ENCODE measurements at places on chromosomes 7 and 10. TPM values are rescaled to one million over a fixed set of nuclear protein-coding genes. Genes with fewer than 3 reads are reported as not detected.

GRCh38 chr7:50140688-50141087, 47.6 kb upstream of the ZPBP start:
- DNase-seq, result no peak

DNA sequence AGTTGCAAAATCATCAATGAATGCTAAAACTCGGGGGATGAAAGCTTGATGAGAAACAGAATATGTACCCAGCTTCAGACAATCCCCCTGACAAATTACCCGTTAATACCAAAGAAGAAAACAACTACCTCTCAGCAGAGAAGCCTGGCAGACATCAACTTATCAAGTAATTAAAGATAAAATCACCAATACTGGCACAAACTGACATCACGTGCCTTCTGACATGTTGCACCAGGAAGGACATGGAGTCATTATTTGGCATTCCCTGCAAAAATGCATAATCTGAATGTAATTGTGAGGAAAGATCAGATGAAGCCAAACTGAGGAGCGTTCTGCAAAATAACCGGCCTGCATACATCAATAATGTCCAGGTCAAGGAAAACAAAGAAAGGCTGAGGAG, 7.7 kb downstream of the SLIT1 start:
- no peak for DNase-seq

GRCh38 chr10:22342421-22342820, 2.9 kb upstream of the SPAG6 start:
- DNase-seq, result no peak

- DNase-seq, result no peak
These were observed 141.9 kb downstream of the RPS24 start for GRCh38 chr10:78175444-78176015.

DNA sequence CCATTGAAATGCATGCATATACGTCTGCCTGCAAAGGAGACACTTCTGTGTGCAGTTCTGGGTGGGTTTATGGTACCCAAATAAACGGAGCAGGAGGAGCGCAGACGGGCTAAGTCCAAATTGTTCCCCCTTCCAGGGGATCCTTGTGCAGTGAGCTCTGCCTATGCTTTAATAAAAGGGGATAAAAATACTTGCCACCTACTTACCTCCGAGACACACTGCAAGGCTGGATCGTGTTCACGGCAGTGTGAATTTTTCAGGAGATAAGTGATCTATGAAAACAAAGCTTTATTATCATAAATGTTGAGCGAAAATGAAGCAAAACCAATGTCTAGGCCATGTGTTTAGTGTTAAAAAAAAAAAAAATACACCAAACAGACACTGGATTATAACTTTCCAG, 308.8 kb upstream of the AOAH start:
- no peak for DNase-seq

GRCh38 chr10:112917681-112918080, 32.4 kb upstream of the TCF7L2 start:
- no peak for DNase-seq

GRCh38 chr7:21454906-21455305, 27.0 kb downstream of the SP4 start:
- DNase-seq, result no peak

- no peak for DNase-seq
These were observed 32.3 kb downstream of the PYROXD2 start for GRCh38 chr10:98382691-98383101.

DNA sequence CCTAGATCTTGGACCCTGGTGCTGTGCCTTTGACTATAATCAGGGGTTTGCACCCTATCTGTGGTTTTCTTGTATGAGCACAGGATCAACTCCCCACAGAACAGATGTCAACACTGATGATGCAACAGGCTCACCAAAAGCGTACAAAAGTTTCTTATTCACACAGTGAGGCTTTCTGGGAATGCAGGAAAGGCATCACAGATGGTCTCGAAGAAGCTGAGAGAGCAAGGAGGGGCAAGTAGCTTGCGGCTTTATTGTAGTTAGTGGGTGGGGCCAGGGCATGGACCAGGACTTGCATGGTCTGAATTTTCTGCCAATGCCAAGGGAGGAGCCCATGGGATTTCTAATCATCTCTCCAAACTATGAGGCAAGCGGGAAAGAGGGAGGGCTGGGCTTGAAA, 46.2 kb downstream of the SEC61G start:
- no peak for DNase-seq

The KCND2 gene
- total RNA-seq, result not detected

The MYL7 gene
- total RNA-seq, result not detected
